T-helper 17 cell (primary cell): ENCODE measurements at places on chromosomes 1 and 21.
A peak's percentile ranks its signal among the peaks of the same experiment; 100 is the strongest.

DNA sequence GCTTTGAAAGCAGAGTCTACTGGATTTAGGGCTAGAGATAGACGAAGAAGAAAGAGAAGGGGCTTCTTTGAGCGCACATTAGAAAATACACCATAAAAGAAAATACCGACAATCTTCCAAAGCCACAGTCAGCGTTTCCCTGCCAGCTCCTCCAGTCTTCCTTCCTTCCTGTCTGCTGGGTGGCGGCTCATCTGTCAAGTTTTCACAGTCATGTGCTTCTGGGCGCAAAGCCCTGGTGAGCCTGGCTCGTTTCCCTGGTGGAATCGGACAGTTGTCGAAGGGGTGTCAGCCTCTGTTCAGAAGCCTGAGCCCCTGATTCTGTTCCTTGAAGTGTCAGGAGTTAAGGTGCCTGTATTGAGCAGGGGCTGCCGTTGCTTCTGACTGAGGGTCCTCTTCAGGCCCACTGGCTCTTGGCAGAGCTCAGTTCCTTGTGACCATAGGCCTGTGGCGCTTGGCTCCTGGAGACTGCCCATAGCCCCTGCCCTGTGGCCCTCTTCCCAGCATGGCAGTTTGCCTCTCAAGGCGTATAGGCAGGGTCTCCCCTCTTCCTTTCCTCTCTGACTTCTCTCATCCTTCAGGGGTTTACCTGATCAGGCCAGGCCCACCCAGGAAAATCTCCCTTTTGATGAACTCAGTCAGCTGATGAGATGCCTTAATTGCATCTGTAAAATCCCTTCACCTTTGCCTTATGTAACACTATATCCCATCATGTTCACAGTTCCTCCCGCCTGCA is 58.6 kb downstream of the ADARB1 start:
- no peaks in the 10 kb centered on the region for H3K36me3 ChIP-seq
- DNase-seq: no peak
- no peak overlapping the region for H3K4me3 ChIP-seq
- no peaks in the 10 kb centered on the region for H3K27me3 ChIP-seq
- H3K27ac ChIP-seq: peak overlapping the region; percentile 41

DNA sequence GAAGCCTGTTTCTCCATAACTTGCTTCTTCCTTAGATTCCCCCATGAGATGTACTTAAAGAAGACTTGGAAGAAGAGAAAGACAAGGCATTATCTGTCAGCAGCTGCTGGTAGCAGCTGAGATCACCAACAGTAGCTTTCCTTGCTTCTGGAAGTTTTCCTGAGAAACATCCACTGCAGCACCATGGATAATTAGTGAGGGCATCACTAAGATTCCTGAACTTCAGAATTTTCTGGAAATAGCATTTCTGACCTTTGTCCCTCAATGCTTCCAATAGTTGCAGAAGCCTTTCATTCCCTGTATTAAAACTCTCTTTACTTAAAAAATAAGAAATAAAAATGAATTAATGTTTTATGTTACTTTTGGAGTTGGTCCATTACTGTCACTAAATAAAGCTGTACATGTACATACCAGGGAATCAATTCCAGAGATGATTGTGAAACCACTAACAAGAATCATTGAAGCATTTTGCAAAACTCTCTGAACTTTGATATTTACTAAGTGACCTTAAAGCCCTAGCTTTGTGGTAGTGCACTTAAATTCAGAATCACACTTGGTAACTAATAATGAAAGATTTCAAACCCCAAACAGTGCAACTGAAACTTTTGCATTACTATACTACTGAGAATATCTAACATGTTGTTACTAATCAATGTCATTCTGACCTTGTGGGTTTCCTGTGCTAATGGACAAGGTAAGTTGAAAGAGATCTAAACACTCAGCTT is at the start of gene CFHR4:
Gene CFHR4 (plus strand): TSS at position 538 of the 725 bp plus-strand sequence. CDS start 99 bp downstream, at position 637.
- H3K4me3 ChIP-seq: no peak within 1 kb of the TSS
- no peaks in the 10 kb centered on the region for H3K36me3 ChIP-seq
- no peaks in the 10 kb centered on the region for H3K4me1 ChIP-seq
- no peak within 1 kb of the TSS for H3K27ac ChIP-seq
- no peak for DNase-seq
- H3K27me3 ChIP-seq: peaks cover 4% of the 10 kb centered on the region

DNA sequence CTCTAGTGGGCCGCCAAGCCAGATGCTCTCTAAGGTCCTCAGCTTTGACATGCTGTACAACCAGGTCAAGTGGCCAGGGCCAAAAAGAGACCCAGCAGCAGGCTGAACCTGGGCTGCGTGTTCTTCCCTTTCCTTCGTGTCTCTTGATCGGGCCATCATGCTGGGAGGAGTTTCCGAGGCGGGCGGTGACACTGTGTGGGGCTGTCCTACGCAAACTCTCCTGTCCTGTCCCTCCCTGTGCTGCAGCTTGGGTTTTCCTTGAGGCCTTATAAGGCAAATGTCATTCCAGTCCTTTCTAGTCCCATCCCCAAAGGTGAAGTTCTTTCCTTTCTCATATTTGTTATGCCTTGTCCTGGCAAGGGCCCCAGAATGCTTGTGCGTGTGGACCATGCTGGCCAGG is 56.7 kb downstream of the ARHGEF10L start:
- peaks cover 3% of the 10 kb centered on the region for H3K4me1 ChIP-seq
- no peak for DNase-seq
- no peaks in the 10 kb centered on the region for H3K36me3 ChIP-seq
- peaks cover 6% of the 10 kb centered on the region for H3K27me3 ChIP-seq
- no peak overlapping the region for H3K4me3 ChIP-seq

DNA sequence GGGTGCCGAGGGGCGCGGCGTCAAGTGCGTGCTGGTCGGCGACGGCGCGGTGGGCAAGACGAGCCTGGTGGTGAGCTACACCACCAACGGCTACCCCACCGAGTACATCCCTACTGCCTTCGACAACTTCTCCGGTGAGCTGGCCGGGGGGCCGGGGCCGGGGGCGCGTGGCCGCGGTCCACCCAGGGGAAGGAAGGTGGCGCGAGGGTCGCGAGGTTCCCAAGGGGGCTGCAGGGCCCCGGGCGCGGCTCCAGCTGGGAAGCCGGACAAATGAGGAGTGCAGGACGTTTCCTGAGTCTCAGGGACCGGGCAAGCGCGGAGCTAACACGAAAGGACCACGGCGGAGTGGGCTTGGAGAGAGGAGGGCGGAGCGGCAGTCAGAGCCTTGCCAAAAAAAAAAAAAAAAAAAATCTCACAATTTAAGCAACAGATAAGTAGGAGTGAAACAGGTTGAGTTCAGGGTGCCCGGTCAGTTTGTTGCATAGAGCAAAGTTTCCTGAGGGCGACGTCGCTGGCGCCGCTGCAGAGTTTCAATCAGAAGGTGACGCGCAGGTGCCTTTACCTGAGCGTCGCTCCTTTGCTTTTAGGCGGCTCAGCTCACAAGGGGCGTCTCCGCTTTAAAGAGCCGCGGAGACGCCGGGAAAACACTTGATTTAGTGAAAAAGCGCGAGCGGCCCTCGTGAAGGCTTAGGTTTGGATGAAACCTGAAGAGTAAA is 750 bp downstream of the RHOU start:
- H3K27ac ChIP-seq: no peak overlapping the region
- H3K27me3 ChIP-seq: peaks cover 5% of the 10 kb centered on the region
- H3K36me3 ChIP-seq: peaks cover 2% of the 10 kb centered on the region
- peak; percentile 12 for DNase-seq

- no peaks in the 10 kb centered on the region for H3K36me3 ChIP-seq
- no peak overlapping the region for H3K4me3 ChIP-seq
- DNase-seq: no peak
- H3K4me1 ChIP-seq: no peaks in the 10 kb centered on the region
Measured at GRCh38 chr1:53629101-53629691, 109.8 kb downstream of the GLIS1 start.

DNA sequence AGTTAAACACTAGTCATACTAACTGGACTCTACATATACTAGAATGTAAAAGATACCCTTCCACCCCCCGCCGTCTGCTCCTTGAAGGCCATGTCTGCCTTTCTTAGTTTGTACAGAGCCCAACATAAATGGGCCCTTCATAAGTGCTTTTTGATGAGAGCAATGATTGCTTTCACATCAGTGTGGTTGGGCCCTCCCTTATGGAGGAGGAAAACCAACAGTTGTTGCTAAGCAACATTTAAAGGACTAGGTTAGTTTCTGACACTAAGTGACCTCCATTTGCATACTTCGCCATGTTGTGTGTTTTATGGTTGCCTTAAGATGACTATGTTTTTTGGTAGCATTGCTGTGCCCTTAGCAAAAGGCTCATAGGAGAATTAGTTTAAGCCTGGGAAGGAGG is 182.0 kb upstream of the SGIP1 start:
- H3K36me3 ChIP-seq: peaks cover 6% of the 10 kb centered on the region
- no peaks in the 10 kb centered on the region for H3K27me3 ChIP-seq
- H3K27ac ChIP-seq: peak overlapping the region; percentile 94
- peak; percentile 25 for DNase-seq
- H3K4me1 ChIP-seq: peaks cover 63% of the 10 kb centered on the region

- no peaks in the 10 kb centered on the region for H3K36me3 ChIP-seq
- no peak overlapping the region for H3K27ac ChIP-seq
- no peak overlapping the region for H3K4me3 ChIP-seq
Measured at GRCh38 chr1:41355761-41356160, 5.5 kb upstream of the FOXO6 start.
